ENCODE measurements at places on chromosomes 6 and 20. TPM values are rescaled to one million over a fixed set of nuclear protein-coding genes. Genes with fewer than 3 reads are reported as not detected.

CD24 gene
- not detected for total RNA-seq

CLPSL2 gene
- not detected for total RNA-seq

KCNK5 gene
- 7.8 TPM for total RNA-seq

PCED1A gene
- total RNA-seq: 46.5 TPM

TEAD3 gene
- 4.2 TPM for total RNA-seq
